ENCODE measurements at places on chromosomes 11 and 22.

GRCh38 chr22:26998129-26998528, 340.7 kb downstream of the MIAT start:
- DNase-seq = no peak

DNA sequence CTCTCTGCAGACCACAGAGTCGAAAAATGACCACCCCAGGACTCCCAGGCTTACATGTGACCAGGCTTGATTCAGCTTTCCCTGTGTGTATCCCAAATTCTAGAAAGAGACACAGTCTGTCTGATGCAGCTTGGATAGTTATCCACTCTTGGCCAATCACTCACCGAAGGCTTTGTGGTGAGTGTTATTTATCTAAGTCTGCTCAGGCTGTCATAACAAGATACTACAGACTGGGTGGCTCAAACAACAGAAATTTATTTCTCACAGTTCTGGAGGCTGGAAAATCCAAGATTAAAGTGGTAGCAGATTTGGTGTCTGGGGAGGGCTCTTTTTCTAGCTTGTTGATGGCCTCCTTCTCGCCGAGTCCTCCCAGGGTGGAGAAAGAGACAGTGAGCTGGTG, 63.2 kb downstream of the ZBTB16 start:
- no peak for DNase-seq

DNA sequence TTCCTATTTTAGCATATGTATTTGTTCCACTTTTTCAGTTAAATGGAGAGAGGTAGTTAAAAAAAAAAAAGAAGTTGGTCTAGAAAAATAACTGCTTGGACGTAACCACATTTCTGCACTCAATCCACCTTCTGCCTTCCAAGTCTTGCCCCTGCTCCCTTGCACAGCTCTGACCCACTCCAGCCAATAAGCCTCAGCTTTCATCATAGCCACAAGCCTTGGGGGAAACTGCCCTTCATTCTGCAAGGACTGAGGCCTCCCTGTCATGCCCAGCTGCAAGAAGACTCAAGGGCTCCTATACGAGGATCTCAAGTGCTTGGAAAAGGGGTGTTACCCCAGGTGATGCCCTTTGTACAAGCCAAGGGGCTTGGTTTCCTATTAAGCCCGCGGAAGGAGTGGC, 36.0 kb upstream of the OAF start:
- no peak for DNase-seq

- peak; percentile 2 for DNase-seq
Measured at GRCh38 chr11:14578541-14578956, 58.4 kb upstream of the PSMA1 start.

DNA sequence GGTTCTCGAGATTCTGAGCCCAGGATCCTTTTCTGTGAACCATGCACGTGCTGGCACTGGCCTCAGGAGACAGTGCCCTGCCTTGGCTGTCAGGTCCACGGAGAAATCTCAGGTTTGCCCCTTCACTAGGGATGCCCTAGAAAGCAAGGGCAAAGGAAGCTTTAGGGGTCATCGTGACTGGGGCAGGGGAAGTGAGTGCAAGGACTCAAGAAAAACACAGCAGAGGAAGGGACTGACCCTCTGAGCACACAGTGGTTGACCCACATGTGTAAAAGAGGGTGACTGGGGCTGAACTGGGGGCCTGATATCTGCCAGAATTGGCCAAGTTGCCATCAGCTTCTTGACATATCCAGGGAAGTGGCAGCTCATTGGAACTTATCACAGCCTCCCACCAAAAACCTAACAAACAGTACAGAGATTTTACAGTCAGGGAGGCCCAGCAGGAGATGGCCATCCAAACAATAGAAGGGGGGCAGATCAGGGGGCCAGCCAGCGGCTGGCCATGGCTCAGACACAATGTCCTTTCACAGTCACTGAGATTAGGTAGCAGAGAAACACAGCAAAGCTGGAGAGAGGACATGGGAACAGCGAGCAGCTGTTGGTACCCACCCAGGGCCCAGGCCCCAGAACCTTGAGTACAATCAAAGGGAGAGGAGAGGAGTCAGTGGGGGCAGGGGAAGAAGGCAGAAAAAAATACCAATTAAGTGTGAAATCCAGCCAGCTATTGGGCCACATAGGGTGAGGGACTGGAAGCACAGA, 4.4 kb downstream of the TMEM121B start:
- DNase-seq = no peak

DNA sequence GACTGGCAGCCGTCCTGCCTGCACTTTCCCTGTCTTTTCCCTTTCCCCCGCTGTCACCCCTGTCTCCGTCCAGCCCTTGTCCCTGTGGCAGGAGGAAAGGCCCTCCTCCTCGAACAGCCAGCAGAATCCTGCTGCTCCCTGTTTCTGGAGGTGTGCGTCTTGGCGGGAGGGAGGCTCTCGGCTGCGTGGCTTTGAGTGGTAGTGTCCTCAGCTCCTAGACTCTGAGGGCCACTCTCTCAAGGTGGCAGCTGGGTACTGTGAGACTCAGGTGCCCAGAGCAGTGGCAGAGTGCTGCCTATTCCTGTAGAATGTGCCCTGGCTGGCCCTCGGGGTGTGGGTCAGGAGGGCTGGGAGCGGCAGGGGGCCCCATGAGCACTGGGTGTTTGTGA, 9.1 kb upstream of the RANBP1 start:
- no peak for DNase-seq

DNA sequence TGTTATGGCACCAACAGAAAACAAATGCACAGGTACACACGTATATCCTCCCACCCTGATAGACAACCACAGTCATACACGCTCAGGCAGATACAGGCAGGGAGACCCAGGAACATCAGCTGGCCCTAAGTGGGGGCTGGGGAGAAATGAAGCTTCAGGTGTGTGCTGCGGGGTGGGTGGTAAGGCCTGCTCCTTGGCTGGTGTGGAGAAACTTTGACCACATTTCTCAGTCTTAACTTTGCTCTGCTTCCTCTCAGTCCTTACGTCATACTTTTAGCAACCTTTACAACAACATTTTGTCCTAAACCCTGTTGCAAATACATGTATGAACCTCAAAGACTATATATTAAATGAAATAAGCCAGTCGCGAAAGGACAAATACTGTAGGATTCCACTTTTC, 6.7 kb upstream of the ANAPC15 start:
- DNase-seq = no peak

GRCh38 chr11:46239801-46240061, 37.7 kb upstream of the CREB3L1 start:
- no peak for DNase-seq

DNA sequence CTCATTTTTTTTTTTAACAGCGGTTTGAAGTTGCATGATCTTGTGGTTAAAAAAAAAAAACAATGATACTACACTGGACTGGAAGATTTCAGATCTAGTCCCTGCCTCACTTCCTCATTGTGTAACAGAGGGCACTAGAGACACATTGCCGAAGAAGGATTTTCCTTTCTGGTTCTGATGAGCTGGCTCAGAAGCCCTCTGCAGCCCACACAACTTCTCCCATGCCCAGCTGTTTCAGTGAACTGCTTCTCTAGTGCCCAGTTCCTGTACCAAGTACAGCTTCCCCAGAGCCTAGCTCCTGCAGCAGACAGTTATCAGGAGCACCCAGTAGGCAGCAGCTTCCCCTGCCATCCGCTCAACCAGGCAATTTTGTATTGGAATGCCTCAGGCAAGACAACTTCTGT, 29.5 kb upstream of the ANO5 start:
- DNase-seq = no peak

GRCh38 chr11:71502026-71502425, 25.0 kb upstream of the KRTAP5-7 start:
- no peak for DNase-seq

DNA sequence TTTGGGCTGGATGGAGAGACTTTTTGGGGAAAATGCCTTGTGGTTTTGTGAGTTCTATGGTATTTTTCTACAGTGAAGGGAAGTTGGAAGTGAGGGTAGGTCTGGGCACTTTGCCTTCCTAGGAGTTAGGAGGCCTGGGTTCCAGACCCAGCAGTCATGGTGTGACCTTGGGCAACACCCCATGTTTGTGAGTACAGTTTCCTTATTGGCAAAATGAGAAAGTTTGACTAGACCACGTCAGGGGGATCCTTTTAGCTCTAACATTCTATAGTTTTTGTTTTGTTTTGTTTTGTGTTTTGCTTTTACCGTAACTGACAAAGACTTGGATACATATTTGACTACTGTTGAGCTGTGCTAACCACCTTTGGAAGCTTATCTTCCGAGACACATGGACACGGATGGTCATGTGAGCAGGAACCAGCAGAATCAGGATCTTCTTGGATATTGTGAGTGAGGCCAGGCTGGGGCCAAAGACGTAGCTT, 109.0 kb downstream of the PKNOX2 start:
- no peak for DNase-seq

DNA sequence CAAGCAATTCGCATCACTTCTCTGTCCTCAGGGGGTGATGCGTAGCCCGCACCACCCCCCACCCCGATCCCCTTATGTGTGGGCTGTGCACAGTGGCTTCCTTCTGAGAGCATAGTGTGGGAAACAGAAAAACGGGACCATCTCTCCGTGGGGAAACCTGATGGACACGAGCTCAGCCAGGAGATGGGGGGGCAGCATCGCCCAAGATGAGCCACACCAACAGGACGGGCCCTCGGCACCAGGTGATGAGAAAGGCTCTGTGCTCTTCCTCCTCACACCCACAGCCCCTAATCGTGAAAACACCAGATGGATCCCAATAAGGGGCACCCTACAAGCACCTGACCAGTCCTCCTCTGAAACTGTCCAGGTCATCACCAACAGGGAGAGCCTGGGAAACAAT, 153.6 kb downstream of the SHANK2 start:
- no peak for DNase-seq

DNA sequence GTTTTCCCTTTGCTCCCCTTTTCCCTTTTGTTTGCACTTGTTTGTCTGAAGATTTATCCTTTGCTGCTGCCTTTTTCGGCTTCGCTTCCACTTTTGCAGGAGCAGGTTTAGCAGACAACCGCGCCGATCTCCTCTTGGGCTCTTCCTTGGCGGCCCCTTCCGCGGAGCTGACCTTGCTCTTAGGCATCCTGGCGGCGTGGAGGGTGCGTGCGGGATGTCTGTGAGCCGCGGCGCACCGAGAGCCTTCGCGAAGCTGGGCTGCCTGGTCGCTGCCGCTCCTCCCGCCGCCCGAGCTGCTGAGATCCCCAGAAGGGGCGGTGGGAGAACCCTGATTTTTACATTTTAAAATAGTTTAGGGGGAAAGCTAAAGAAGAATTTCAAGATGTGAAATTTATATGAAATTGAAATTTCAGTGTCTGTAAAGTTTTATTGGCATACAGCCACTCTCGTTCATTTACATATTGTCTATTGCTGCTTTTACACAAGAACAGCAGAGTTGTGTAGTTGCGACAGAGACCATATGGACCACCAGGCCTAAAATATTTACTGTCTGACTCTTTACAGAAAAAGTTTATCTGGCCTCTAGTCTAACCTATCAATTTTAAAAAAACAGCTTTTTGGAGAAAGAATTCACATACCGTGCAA, 105.2 kb upstream of the RRM1 start:
- DNase-seq = no peak

DNA sequence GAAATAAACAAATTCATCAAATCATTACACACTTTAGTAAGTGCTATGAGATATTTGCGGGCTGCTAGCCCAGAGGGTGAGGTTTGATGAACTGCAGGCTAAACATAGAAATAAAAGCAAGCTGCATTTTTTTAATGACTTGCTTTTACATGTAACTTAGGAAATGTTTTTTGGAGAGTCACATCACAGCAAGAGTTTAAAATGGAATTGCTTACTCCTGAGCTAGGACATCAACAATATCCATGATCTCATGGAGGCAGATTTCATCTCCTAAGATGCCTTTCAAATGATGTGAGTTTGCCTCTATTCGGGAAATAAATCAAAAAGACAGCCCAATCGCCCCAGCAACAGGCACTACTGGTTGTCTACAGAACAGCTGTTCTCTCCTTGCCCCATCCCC, 73.4 kb upstream of the CD44 start:
- no peak for DNase-seq

GRCh38 chr11:30333405-30333804, 10.5 kb downstream of the ARL14EP start:
- DNase-seq = no peak

All from NCI-H1092 (cell line).